ENCODE measurements at places on chromosomes 2 and 18.

DNA sequence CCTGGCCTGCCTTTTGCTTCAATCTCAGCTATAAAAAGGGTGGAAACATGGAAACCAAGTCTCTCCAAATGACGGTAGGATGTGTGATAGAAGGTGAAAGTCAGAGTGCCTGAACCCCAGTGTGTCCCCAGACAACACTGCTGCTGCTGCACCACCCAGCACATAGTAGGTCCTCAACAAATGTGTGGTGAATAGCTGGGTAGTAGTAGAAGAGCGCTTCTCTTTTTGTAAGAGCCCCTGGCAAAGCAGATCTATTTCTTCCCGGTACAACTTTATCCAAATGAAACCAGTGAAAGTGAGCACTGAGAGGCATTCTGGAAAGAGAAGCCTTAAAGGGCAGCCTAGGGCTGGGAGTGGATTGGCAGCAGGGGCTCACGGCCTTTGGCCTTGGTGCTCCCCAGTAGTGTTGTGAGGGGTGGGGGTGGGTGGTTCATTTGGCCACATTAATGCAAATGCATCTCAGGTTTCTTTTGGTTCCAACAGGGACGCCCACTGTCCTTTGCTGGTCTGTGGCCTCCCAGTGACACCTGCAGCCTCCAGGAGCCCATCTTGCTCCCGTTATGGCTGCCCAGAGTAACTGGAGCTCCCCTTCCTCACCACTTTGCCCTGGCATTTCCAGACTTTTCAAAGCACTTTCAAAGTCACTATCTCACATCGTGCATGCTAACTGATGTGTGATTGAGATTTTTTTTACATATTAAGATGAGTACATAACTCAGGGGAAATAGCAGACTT, 304.3 kb upstream of the EPAS1 start:
- no peak for DNase-seq

DNA sequence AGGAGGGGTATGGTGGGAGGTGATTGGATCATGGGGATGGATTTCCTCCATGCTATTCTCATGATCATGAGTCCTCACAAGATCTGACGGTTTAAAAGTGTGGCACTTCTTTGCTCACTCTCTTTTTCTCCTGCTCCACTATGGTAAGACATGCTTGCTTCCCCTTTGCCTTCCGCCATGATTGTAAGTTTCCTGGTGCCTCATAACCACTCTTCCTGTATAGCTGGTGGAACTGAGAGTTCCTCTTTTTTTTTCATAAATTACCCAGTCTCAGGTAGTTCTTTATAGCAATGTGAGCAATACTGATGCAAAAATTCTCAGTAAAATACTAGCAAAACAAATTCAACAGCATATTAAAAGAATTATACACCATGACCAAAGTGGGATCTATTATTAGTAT, 728.5 kb upstream of the SLC8A1 start:
- no peak for DNase-seq

DNA sequence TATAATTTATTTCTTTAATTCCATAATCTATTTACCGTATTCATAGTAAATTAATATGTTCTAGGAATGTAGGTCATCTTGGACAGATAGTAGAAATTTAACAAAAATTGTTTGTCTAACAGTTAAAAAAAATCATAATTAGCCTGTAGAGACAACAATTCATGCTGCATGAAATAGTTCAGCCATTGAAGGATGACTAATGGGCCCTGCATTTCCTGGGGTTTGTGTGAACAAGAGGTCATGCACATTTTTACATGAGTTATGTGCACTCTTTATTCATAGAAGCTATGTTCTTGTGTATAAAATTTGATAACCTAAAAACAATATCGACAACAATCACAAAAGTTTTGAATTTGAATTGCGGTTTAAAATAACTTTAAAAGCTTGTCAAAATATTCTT, 1663.6 kb downstream of the SUCLG1 start:
- DNase-seq, result no peak

DNA sequence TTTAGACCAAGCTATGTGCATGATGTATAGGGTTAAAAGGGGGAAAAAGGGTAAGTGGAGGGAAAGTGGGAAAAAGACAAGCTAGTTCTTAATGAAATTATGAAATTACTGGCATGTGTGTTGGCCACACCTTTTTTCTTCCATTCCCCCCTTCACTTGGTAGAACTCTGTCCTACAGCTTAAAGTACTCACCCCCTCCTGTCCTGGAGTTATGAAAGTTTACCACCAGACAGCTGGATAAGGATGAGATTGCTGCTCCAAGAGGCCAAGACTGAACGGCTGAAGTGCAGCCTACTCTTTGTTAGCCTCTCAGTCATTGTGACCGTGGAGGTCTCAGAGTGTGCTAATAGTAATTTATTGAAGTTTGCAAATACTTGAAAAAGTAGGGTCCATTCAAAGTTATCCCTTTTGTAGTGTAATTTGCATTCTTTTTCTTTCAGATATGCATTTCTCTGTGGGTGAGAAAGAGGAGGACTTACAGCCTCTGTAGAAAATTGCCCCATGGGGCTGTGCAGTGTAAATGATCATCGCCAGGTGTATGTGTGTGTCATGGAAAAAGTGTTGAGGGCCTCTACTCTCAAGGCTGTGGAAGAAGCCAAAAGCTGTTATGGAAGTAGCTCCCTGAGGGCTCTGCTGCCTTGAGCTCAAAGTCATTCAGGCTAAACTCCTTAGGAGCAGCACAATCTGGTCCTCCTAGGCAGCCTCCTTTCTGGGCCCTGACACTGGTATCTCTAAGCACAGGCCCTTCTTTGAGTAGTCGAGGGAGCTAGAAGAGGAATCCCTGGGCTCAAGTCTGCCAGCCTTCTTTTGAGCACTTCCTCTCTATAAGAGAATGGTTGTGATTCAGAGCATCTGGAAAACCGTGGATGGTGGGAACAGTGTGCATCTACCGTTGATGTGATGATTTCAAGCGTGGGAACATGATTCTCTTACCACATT, 46.2 kb downstream of the LHCGR start:
- no peak for DNase-seq

DNA sequence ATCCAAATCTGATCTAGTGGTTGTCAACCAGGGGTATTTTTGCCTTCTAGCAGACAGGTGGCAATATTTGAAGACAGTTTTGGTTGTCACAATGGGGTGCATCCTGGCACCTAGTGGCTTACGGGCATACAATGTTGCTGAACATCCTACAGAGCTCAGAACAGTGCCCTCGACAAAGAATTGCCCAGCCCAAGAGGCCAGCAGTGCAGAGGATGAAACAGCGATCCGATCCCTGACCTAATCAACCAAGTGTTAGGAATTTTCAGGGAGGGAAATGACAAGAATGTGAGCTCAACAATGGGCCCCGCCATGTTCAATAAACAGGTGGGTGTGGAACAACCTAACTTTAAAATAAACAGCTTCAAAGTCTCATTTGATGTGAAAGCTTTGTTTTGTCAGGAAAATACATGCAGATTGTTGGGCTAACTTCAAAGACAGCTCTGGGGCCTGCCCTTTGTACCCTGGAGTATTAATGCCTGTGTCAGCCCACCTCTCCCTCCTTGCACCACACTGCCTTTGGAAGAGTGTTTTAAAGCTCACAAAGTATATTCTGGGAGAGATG, 22.5 kb upstream of the SCYGR5 start:
- DNase-seq, result no peak

DNA sequence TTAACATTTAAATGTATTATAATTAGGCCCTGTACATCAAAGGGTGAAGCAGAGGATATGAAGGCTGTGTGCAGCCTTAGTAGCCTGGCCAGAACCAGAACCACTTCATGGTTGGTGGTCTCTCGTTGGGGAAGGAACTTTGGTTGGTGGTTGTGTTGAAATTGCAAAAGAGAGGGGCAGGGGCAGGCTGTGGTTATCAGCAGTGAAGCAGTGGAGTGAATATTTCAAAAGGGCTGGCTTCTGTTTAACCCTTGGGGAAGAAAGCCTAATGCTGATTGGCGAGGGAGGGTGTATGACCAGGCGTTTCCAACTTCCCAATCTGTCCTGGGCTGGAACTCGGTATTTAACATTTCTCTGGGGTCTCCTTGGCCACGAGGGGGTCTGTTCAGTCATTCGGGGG, 51.2 kb upstream of the LYPD6B start:
- no peak for DNase-seq

- DNase-seq, result no peak
Observed at GRCh38 chr2:45627911-45628310, 16.8 kb upstream of the SRBD1 start.

Measured in NCI-H2081 treated with DMSO at 0.1 percent for 48 hours (cell line).